ENCODE measurements at places on chromosomes 5 and 9. TPM values are rescaled to one million over a fixed set of nuclear protein-coding genes. Genes with fewer than 3 reads are reported as not detected.
A peak's percentile ranks its signal among the peaks of the same experiment; 100 is the strongest.

CD274 gene
- total RNA-seq: 1.4 TPM

PHYHD1 gene
- 29.9 TPM for total RNA-seq

PCDHB14 gene
- total RNA-seq: 11.9 TPM

FGF10 gene
- total RNA-seq: 9.4 TPM

CCNJL gene
- total RNA-seq: 2.1 TPM

NRG2 gene
- total RNA-seq: 4.6 TPM

DNA sequence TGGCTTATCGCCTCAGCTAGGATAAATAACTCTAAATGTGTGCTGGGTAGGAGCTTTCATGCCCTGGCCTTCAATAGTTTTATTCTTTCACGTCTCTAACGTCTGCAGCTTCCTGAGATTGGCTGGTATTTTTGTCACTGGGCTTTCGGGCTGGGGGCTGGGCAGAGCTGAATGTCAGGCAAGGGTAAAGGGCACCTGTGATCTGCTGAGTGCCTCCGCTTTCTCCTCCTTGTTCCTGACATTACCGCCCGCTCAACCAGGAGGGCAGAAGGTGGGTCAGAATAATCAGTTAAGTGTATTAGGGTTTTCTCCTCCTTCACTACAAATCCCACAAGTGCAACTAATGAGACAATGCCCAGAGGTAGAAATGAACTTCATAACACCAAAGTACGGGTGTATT, 216.6 kb downstream of the TSSK1B start:
- peak overlapping the region; percentile 33 for H3K27ac ChIP-seq
- peaks cover 8% of the 10 kb centered on the region for H3K4me1 ChIP-seq
- H3K36me3 ChIP-seq: no peaks in the 10 kb centered on the region
- no peak overlapping the region for H3K4me3 ChIP-seq
- H3K27me3 ChIP-seq: no peaks in the 10 kb centered on the region

- peaks cover 4% of the 10 kb centered on the region for H3K4me1 ChIP-seq
- H3K27me3 ChIP-seq: no peaks in the 10 kb centered on the region
- H3K4me3 ChIP-seq: no peak overlapping the region
- no peaks in the 10 kb centered on the region for H3K36me3 ChIP-seq
- no peak for DNase-seq
Measured at GRCh38 chr9:88973281-88974045, 17.8 kb upstream of the S1PR3 start.

DNA sequence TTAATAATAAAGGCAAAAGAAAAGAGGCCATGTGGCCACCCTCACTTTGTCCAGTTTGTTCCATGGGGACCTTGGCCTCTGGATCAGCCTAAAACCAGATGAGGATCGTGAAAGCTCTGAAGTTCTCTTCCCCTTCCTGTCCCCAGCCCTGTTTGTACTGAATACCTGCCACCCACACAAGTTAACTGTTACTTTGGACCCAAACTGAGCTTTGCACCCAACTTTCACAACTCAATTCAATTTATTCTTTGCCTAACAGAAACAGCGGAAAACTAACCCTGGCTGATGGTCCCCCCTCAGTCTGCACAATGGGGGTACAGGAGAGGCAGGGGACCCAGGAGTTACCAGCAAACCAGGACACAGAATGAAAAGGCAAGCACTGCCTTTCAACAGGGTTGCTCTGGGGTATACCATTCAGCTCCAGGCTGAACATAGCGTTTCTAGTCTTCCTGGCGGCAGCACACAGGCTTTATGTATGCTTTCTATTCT, 28.2 kb downstream of the ABCA1 start:
- no peak overlapping the region for H3K4me3 ChIP-seq
- DNase-seq: no peak
- H3K27ac ChIP-seq: no peak overlapping the region
- H3K4me1 ChIP-seq: peaks cover 7% of the 10 kb centered on the region
- H3K36me3 ChIP-seq: no peaks in the 10 kb centered on the region

KCNT1 gene
- 9.5 TPM for total RNA-seq

GRCh38 chr5:139415221-139415861, 11.5 kb upstream of the SPATA24 start:
- H3K4me1 ChIP-seq: peaks cover 39% of the 10 kb centered on the region
- H3K36me3 ChIP-seq: peaks cover 31% of the 10 kb centered on the region

DNA sequence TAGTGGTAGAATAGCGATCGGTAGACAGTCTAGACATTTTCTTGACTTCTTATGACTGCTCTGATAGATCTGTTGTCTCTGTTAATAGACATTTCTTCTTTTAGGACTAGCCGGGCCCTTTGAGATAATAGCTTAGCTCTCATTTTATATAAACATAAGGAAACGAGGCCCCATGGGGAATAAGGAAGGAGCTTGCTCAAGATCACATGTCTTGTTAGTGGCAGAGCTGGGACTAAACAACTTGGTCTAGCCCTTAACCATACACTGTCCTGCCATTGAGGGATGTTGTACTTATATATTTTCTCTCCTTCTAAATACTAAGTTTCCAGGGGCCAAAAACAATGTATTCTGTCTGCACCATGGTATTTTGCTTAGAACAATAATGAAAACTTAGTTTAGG, 140.0 kb downstream of the GCNT1 start:
- no peaks in the 10 kb centered on the region for H3K27me3 ChIP-seq
- H3K4me1 ChIP-seq: no peaks in the 10 kb centered on the region
- no peak for DNase-seq
- no peak overlapping the region for H3K27ac ChIP-seq
- no peaks in the 10 kb centered on the region for H3K36me3 ChIP-seq

PCDHGA6 gene
- total RNA-seq: 8.5 TPM

FOXE1 gene
- not detected for total RNA-seq

STPG3 gene
- not detected for total RNA-seq

GRCh38 chr5:137954131-137954879, 65.0 kb downstream of the PKD2L2 start:
- H3K4me1 ChIP-seq: no peaks in the 10 kb centered on the region
- DNase-seq: no peak
- peaks cover 15% of the 10 kb centered on the region for H3K36me3 ChIP-seq
- no peaks in the 10 kb centered on the region for H3K27me3 ChIP-seq
- no peak overlapping the region for H3K27ac ChIP-seq

DNA sequence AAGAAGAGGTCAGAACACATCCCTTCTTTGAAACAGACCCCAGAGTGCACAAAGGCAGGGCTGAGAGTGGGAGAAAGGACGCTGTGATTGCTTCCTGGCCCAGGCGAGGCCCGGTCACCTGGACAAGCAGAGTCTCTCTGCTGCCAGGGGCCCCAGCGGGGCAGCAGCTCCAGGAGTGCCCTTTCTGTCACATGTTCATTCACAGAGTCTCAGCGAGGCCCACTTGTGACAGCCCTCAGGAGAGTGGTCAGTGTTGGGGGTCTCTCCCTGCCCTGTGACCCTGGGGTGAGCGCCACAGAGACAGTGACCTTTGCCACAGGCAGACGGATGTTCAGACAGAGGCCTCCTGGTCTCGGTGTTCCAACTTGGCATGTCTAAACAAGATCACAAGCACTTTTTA, 130.2 kb upstream of the IRX4 start:
- H3K36me3 ChIP-seq: no peaks in the 10 kb centered on the region
- H3K4me1 ChIP-seq: peaks cover 12% of the 10 kb centered on the region
- H3K4me3 ChIP-seq: no peak overlapping the region
- H3K27me3 ChIP-seq: no peaks in the 10 kb centered on the region
- DNase-seq: no peak
- no peak overlapping the region for H3K27ac ChIP-seq

- peaks cover 16% of the 10 kb centered on the region for H3K4me1 ChIP-seq
- no peak overlapping the region for H3K4me3 ChIP-seq
- no peak overlapping the region for H3K27ac ChIP-seq
- no peaks in the 10 kb centered on the region for H3K27me3 ChIP-seq
- H3K36me3 ChIP-seq: peaks cover 11% of the 10 kb centered on the region
- no peak for DNase-seq
Measured at GRCh38 chr9:93513606-93514005, 60.2 kb upstream of the FAM120AOS start.

MYMK gene
- not detected for total RNA-seq

- H3K27ac ChIP-seq: no peak overlapping the region
- H3K27me3 ChIP-seq: no peaks in the 10 kb centered on the region
- H3K4me3 ChIP-seq: no peak overlapping the region
- no peaks in the 10 kb centered on the region for H3K36me3 ChIP-seq
- H3K4me1 ChIP-seq: no peaks in the 10 kb centered on the region
Measured at GRCh38 chr5:39256477-39257235, 37.3 kb upstream of the FYB1 start.

GRCh38 chr5:137032929-137033328, 466.2 kb downstream of the SPOCK1 start:
- no peaks in the 10 kb centered on the region for H3K27me3 ChIP-seq
- no peak for DNase-seq
- H3K4me3 ChIP-seq: no peak overlapping the region
- H3K4me1 ChIP-seq: peaks cover 3% of the 10 kb centered on the region
- H3K27ac ChIP-seq: no peak overlapping the region

GRCh38 chr5:114949756-114950155, 220.0 kb downstream of the TRIM36 start:
- no peak overlapping the region for H3K4me3 ChIP-seq
- H3K36me3 ChIP-seq: no peaks in the 10 kb centered on the region
- H3K27me3 ChIP-seq: no peaks in the 10 kb centered on the region
- peak; percentile 87 for DNase-seq
- no peak overlapping the region for H3K27ac ChIP-seq

CDC42SE2 gene
- total RNA-seq: 89.5 TPM

Measured in spinal cord (tissue), 10 donors.